ENCODE measurements at places on chromosomes 12 and 14.

DNA sequence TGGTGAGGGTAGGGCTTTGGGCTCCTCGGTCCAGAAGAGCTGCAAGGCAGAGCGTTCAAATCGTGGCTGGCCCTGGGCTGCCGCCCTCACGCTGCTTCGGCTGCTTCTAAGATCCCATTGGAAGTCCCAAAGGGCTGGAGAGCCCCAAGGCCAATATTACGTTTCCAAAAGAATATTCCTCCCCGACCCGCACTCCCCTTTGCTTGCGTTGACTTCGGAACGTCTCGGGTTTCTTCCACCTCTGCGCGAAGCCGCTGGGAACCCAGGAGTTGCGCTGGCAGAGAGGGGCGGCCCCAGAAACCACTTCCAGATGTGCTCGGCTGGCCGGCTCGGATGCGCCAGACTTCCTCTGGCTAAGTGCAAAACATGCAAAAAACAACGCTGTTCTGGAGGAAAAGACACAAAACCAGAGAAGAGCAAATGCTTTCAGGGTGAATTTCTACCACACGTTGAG is at the start of gene GLT8D2:
Gene GLT8D2 (minus strand): TSS at position 285 of the 454 bp plus-strand sequence. CDS start 30,539 bp downstream, outside the sequence.
- peak; percentile 91 for DNase-seq

- no peak for DNase-seq
These were observed 129.0 kb downstream of the AACS start for GRCh38 chr12:125194163-125194773.

DNA sequence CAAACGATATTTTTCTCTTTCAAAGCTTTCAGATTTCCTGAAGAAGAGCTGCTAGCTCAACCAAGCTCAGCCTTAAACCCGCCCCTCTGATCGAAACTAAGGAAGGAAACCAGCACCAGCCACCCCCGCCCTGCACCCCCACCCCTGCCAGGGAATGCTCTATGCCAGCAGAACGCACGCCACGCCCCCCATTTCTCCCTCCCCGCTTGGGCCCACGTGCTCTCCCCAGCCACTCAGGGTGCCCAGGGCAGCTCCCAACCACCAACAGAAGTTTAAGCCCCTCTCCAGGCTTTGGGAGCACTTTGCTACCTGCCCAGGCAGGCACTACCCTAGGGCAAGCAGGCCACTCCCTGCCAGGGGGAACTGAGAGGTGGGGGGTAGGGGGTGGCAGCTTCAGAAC is 18.8 kb upstream of the KRT78 start:
- DNase-seq = peak; percentile 56

DNA sequence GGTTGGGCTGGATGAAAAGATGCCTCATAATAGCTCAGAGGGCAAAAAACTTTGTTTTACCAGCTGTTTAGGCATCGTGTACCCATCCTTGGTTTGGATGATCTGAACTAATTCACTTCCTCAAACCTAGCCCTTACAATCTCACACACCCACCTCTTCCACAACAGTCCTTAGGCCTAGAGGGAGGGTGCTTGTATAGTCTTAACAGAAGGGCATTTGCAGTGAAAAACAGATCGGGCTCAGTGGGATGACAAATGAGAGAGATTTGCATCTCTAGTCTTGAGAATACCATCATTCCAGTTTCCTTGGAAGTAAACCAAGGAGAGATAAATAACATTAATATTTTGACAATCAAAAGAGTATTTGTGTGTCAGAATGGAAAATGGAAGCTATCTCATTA is 11.0 kb downstream of the SLCO1A2 start:
- no peak for DNase-seq

GRCh38 chr12:76375470-76375869 is 27.3 kb upstream of the BBS10 start:
- no peak for DNase-seq

DNA sequence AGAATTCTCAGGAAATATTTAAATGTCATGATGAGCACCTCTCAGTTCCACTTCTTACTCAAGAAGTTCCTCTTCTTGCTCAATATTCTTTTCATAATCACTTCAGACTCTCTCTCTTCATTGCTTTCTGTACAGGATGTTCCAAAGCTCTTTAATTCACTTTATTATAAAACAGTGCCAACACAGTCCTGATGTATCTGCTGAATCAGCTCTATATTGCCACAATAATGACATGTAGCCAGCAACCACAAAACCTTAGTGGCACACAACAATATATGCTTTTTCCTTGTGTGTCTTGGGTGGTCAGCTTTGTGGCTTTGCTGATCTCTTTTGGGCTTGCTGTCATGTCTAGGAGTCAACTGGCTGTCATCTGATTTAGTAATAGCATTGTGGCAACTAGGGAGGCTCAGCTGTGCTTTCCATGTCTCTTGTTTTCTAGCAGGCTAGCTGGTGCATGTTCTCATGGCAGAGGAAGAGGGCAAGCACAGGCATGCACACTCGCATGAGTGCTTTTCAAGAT is 52.8 kb upstream of the SLC2A13 start:
- no peak for DNase-seq

DNA sequence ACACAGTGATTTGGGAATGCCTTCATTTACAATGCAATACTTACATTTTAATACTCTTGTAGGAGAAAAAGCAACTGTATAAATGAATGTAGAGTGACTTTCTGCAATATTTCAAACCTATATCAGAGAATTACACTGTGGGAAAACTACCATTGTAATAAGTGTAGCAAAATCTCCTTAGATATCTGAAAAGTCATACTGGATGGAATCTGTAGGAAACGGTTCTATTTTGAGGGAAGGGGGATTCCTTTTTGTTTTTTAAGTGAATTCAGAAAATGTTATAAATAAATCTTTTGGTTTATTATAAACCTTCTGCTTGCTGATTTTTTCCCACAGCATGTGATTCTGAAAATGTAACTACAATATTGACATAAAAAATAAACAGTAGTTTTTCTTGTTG is 23.0 kb downstream of the ZNF891 start:
- no peak for DNase-seq

DNA sequence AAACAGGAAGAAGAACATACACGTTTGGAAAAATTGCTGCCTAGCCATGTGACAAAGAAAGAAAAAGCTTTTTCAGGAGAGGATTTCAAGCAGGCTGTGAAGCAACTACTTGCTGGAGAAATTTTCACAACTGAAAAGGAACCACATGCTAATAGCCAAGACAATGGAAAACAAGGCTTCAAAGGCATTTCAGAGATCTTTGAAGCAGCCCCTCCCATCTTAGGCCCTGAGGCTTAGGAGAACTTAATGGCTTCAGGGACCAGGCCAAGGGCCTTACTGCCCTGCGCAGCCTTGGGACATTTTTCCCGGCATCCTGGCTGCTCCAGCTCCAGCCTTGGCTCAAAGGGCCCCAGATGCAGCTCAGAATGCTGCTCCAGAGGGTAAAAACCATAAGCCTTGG is 255.9 kb upstream of the ARID2 start:
- no peak for DNase-seq

GRCh38 chr12:113747017-113747416 is 219.1 kb downstream of the RBM19 start:
- DNase-seq = no peak

GRCh38 chr14:20697273-20698017 is 8.9 kb downstream of the ANG start:
- peak; percentile 71 for DNase-seq

- no peak for DNase-seq
These were observed 59.7 kb downstream of the MGAT4C start for GRCh38 chr12:86196465-86196864.

All from femur (tissue), 1 donor.